ENCODE measurements at places on chromosomes 12 and 14. TPM values are rescaled to one million over a fixed set of nuclear protein-coding genes. Genes with fewer than 3 reads are reported as not detected.

Gene COCH
- 0.23 TPM for total RNA-seq

Gene PCK2
- total RNA-seq = 91.5 TPM

Gene CEP170B
- 41.1 TPM for total RNA-seq

Gene ARHGEF40
- total RNA-seq = 6.4 TPM

Gene ZBTB42
- total RNA-seq = 2.3 TPM

Gene C12orf56
- total RNA-seq = 0.23 TPM

Gene KRT78
- 0.16 TPM for total RNA-seq

Gene CDH24
- 6.0 TPM for total RNA-seq

Measured in hair follicular keratinocyte (primary cell).